Left ventricle myocardium inferior (tissue), 1 donor: ENCODE measurements at places on chromosomes 11 and 22. TPM values are rescaled to one million over a fixed set of nuclear protein-coding genes. Genes with fewer than 3 reads are reported as not detected.

The RFPL1 gene
- total RNA-seq: not detected

The USP2 gene
- 135 TPM for total RNA-seq

The XKR3 gene
- not detected for total RNA-seq

The OR51B5 gene
- total RNA-seq: not detected

The CADM1 gene
- total RNA-seq: 51.1 TPM

The TOP3B gene
- total RNA-seq: 11.2 TPM

The OR4S2 gene
- not detected for total RNA-seq

The CDON gene
- total RNA-seq: 9.9 TPM

The BCO2 gene
- 169 TPM for total RNA-seq

The MAP6 gene
- 5.7 TPM for total RNA-seq

GRCh38 chr11:105357764-105358163, 218.2 kb upstream of the CARD18 start:
- no peak for DNase-seq
- H3K4me1 ChIP-seq: no peaks in the 10 kb centered on the region
- H3K4me3 ChIP-seq: no peak overlapping the region
- H3K27me3 ChIP-seq: no peaks in the 10 kb centered on the region
- H3K27ac ChIP-seq: no peak overlapping the region

GRCh38 chr11:117970400-117971024, 15.7 kb upstream of the IL10RA start:
- no peak overlapping the region for H3K27ac ChIP-seq
- no peaks in the 10 kb centered on the region for H3K36me3 ChIP-seq
- peaks cover 16% of the 10 kb centered on the region for H3K27me3 ChIP-seq
- no peaks in the 10 kb centered on the region for H3K4me1 ChIP-seq
- DNase-seq: no peak

DNA sequence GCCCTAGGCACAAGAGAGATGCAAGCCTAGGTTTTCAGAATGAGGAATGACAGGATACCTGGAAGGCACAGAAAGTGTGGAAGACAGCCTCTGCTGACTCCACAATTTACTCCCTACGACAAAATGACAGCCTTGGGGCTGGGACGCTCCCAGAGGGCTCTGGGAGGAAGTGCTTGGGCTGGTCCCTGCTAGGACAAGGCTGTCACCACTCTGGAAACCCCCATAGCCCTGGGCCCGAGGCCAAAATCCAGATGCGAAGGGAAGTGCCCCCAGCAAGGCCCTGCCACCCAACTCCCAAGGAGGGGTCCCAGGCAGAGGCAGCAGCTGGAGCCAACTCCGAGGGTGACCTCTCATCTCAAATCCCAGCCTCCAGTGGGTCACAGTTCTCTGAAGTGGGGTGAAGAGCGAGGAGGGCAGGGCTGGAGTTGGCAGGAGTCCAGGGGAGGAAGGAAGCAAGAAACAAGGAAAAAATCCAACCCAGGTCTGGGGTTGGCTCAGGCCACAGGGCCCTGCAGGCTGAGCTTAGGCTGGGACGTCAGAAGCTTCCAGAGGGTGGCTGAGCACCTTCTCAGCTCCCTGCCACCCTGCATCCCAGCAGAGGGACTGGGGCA, 6.3 kb upstream of the CDC42EP2 start:
- no peak overlapping the region for H3K4me3 ChIP-seq
- peak overlapping the region; percentile 72 for H3K27ac ChIP-seq
- peaks cover 57% of the 10 kb centered on the region for H3K4me1 ChIP-seq

- H3K27ac ChIP-seq: no peak overlapping the region
- no peak overlapping the region for H3K4me3 ChIP-seq
- H3K4me1 ChIP-seq: peaks cover 68% of the 10 kb centered on the region
- DNase-seq: no peak
- H3K27me3 ChIP-seq: no peaks in the 10 kb centered on the region
These were observed 40.8 kb upstream of the ST14 start for GRCh38 chr11:130118636-130119387.

DNA sequence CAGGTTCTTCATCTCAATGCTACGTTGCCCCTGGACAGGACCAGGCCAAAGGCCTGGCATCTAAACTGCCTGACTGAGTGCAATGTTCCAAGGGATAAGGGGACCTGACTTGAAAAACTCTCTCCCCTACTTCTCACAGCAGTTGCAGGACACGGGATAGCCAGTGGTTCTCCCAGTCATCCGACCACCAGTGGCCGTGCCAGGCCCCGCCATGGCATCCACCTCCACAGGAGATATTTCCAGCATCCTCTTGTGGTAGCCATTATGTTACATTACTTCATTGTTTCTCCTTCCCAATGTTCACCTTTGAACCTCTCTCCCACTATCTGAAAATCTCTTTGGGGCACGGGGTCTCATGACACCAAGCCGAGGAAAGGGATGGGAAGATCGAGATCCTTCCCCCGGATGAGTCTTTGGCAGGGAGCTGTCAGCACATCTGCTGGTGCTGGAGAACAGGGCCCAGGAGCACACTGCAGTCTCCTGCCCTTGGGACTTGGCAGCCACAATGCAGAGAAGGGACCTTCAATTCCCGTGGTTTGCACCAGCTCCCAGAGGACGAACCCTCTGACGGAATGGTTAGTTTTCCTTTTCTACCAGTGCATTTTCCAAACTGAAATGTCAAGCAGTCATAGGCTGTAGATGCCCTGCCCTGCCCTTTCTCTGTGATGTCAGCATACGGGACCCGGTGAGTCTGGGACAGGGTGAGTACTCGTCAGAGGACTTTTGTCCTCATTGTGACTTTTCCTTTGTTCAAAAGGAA, 121.2 kb downstream of the ETS1 start:
- H3K4me3 ChIP-seq: peak overlapping the region; percentile 14
- H3K36me3 ChIP-seq: peaks cover 41% of the 10 kb centered on the region
- peak; percentile 60 for DNase-seq
- peak overlapping the region; percentile 80 for H3K27ac ChIP-seq
- H3K4me1 ChIP-seq: peaks cover 93% of the 10 kb centered on the region

DNA sequence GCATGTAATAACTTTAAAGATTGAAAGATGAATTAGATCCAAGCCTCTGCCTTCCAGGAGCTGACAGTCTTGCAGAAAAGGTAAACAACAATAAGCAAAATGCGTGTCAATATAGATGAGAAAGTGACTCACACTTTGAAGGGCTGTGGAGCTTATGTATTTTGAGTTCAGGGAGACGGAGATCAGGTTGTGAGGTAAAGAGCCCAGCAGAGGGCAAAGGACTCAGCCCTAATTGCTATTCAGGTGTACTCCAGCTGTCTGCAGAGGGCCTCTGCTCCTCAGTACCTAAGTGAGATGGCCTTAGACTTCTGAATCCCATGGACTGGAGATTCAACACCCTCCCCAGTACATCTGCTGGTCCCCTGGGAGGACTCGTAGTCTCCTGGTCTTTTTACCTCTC, 22.9 kb upstream of the CTR9 start:
- no peaks in the 10 kb centered on the region for H3K4me1 ChIP-seq
- H3K4me3 ChIP-seq: no peak overlapping the region
- no peak overlapping the region for H3K27ac ChIP-seq

- no peak overlapping the region for H3K27ac ChIP-seq
- no peaks in the 10 kb centered on the region for H3K36me3 ChIP-seq
- H3K4me1 ChIP-seq: peaks cover 39% of the 10 kb centered on the region
- H3K27me3 ChIP-seq: peaks cover 5% of the 10 kb centered on the region
- H3K4me3 ChIP-seq: no peak overlapping the region
These were observed 109.7 kb upstream of the RRM1 start for GRCh38 chr11:3984896-3985295.

GRCh38 chr11:28110821-28111200, 2.6 kb downstream of the METTL15 start:
- H3K4me1 ChIP-seq: peaks cover 51% of the 10 kb centered on the region
- no peaks in the 10 kb centered on the region for H3K27me3 ChIP-seq
- peak overlapping the region; percentile 82 for H3K4me3 ChIP-seq

GRCh38 chr11:37687130-37687529, 1089.1 kb upstream of the RAG2 start:
- no peaks in the 10 kb centered on the region for H3K27me3 ChIP-seq
- H3K27ac ChIP-seq: no peak overlapping the region
- H3K4me1 ChIP-seq: no peaks in the 10 kb centered on the region
- no peaks in the 10 kb centered on the region for H3K36me3 ChIP-seq
- no peak for DNase-seq

- no peak overlapping the region for H3K27ac ChIP-seq
- peaks cover 100% of the 10 kb centered on the region for H3K27me3 ChIP-seq
These were observed 268.0 kb downstream of the CTTN start for GRCh38 chr11:70666311-70666710.

DNA sequence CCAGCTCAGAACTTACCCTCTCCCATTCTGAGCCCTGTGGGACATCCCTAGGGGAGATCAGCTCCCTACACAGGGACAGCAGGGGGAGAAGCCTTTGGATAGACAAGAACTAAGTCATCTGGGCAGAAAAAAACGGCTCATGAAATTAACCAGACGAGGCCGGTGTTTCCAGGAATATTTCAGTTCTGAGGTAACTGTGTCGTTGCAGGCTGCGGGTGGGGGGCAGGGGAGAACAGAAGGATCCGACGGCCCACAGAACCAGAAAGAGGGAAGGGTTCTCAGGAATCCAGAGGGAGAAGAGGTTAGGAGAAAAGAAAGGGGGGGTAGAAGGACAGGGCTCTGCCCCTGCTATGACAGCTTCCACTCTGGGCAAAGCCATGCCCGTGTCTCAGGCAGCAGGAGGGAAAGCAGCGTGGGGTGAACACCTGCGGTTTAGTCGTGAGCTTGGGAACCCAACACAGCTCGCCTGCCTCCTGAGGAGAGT, 3.6 kb downstream of the CLCF1 start:
- no peaks in the 10 kb centered on the region for H3K36me3 ChIP-seq
- H3K4me3 ChIP-seq: no peak overlapping the region
- H3K4me1 ChIP-seq: peaks cover 71% of the 10 kb centered on the region
- DNase-seq: no peak

DNA sequence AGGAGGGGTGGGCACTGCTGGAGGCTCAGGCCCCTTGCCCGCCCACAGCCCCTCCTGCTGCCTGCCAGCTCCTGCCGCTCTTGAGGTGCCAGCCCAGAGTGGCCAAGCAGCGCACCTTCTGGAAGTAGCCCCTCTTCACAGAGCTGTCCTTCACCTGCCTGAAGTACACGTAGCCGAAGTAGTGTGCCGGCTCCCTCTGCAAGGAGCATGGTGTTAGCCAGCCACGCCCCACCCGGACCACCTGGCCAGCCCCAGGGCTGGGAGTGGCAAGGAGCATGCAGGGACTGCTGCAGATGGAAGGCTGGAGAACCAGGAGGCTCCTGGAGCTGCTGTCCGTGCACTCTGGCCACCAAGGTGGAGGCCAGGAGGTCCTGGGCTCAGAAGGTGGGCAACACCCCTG, 9.6 kb downstream of the DENND6B start:
- no peaks in the 10 kb centered on the region for H3K36me3 ChIP-seq
- DNase-seq: no peak
- H3K27me3 ChIP-seq: no peaks in the 10 kb centered on the region

DNA sequence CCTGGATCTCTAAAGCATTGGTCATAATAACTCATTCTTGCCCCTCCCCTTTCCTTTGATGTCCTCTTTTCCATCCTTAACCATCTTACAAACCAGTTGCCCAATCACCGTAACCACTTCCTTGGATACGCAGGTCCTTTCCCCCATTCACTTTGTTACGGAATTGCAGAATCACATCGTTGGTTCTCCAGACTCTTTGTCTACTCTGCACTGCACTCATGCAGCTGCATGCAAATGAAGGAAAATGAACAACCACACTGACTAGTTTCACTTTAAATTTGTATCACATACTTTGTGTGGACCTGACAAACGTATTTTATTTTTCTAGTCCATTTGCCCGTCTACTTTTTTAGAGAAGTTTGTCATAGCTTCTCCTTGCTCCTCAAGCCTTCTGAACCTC, 69.9 kb downstream of the SLC5A12 start:
- H3K4me3 ChIP-seq: no peak overlapping the region
- no peaks in the 10 kb centered on the region for H3K4me1 ChIP-seq
- H3K27me3 ChIP-seq: no peaks in the 10 kb centered on the region

- no peak for DNase-seq
- H3K4me3 ChIP-seq: no peak overlapping the region
- no peaks in the 10 kb centered on the region for H3K27me3 ChIP-seq
- H3K36me3 ChIP-seq: no peaks in the 10 kb centered on the region
- H3K4me1 ChIP-seq: peaks cover 3% of the 10 kb centered on the region
These were observed 24.9 kb downstream of the IMMP1L start for GRCh38 chr11:31484497-31484896.

- H3K4me3 ChIP-seq: no peak overlapping the region
- H3K27ac ChIP-seq: no peak overlapping the region
- no peaks in the 10 kb centered on the region for H3K27me3 ChIP-seq
- H3K4me1 ChIP-seq: peaks cover 33% of the 10 kb centered on the region
- no peak for DNase-seq
These were observed 39.3 kb upstream of the SORL1 start for GRCh38 chr11:121412711-121413415.

- H3K27ac ChIP-seq: no peak overlapping the region
- DNase-seq: no peak
- H3K4me1 ChIP-seq: no peaks in the 10 kb centered on the region
- no peaks in the 10 kb centered on the region for H3K36me3 ChIP-seq
- H3K4me3 ChIP-seq: no peak overlapping the region
These were observed 77.1 kb upstream of the DRD2 start for GRCh38 chr11:113552271-113552670.
